ENCODE measurements at places on chromosomes 3 and 15. TPM values are rescaled to one million over a fixed set of nuclear protein-coding genes. Genes with fewer than 3 reads are reported as not detected.

- DNase-seq = no peak
Measured at GRCh38 chr15:77384086-77384485, 35.8 kb downstream of the PEAK1 start.

DNA sequence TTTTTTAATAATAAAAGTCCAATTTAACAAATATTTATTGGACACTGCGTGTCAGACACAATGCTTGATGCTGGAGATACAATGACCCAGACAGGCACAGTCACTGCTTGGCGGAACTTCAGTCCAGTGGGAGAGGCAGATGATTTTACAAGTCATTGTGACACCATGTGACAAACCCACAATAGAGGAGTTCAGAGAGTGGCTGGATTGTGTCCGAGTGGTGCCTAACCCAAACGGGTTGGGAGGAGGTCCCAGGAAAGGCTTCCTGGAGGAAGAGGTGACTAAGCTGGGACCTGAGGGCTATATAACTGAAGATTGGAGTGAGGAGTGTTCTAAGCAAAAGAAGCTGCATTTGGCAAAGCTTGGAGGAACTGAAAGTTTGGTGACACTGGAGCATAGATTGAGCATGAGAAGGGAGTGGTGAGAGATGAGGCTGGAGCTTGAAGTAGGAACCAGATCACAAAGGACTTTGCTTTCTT, 41.4 kb downstream of the CRTC3 start:
- DNase-seq = no peak

DNA sequence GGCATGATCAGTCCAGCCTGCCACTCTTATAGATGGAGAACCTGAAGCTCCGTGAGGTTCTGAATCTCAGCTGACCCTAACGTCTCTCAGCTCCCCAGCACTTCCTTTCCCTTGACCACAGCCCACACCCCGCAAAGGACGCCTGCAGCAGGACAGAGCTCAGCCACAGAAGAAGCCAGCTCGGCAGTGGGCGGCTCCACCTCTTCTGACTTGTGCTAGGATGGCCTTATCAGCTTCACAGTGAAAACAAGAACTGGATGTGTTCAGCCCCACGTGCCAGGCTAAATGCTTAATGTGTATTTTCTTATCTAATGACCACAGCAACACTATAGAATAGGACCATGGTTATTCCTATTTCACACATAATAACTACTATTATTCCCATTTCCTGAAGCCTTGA, 127.6 kb downstream of the ARNT2 start:
- DNase-seq = no peak

- DNase-seq = peak; percentile 59
Measured at GRCh38 chr3:179558742-179559364, 3.9 kb upstream of the ACTL6A start.

C3orf22 gene
- not detected for polyA plus RNA-seq
